Daoy (cell line): ENCODE measurements at places on chromosomes 1 and 21.

DNA sequence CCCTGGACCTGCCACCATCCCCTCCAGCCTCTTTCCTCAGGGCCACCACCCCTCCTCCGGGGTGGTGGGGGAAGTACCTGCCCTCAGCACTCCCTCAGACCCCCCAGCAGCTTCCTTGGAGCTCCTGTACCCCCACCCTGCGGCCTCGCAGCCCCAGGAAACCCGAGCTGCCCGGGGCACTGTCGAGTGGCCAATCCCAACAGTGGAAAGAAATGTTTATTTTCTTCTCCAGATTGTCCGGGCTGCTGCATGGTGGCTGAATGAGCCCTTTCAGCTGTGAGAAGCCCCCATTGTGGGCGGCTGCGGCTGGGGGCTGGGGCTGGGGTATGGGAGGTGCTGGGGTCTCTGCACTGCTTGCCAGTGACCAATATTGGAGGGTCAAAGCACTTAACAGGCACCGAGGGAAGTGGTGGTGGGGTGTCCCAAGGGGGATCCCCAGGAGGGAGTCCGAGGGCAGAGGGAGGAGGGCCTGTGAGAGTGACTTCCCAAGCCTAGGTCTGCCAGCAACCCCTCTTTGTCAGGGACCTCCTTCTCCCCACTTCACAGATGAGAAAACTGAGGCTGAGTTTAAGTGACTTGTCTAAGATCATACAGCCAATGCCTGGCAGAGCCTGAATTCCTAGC, 25.2 kb downstream of the RUNX3 start:
- DNase-seq: no peak

DNA sequence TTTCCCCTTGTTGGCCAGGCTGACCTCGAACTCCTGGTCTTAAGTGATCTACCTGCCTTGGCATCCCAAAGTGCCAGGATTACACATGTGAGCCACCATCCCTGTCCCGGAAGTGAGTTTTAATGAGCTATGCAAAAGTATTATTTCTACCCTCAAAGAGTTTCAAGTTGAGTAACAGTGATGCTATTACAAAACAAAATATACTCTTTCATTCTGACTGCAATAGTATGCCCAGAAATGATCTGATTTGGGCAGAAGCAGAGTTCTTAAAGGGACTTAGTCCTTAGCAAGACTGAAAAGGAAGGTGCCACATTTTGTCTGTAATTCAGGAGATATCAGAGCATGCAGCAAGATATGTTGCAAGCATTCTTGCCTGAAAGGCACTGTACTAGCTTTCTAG, 375.4 kb downstream of the NUF2 start:
- DNase-seq: no peak

GRCh38 chr1:207901041-207901653, 9.8 kb downstream of the CD34 start:
- DNase-seq: no peak

DNA sequence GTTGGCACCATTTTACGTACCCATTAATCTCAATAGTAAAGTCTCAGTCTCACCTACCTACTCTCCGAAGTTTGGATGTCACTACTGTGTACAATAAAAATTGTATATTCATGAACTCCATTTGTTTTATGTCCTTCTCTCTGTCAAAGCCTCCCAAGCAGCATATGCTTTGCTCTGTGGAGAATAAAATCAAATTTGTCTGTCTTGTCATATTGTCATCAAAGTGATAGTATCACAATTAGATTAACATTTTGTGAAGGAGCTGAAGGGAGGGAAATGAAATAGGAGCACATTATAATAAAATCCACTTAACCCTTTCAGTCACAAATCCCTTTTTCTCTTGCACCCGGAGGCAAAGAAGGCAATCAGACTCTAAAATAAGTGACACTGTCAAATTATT, 177.1 kb upstream of the RRP15 start:
- no peak for DNase-seq

GRCh38 chr21:34827445-34828235, 158.8 kb downstream of the CLIC6 start:
- DNase-seq: no peak

DNA sequence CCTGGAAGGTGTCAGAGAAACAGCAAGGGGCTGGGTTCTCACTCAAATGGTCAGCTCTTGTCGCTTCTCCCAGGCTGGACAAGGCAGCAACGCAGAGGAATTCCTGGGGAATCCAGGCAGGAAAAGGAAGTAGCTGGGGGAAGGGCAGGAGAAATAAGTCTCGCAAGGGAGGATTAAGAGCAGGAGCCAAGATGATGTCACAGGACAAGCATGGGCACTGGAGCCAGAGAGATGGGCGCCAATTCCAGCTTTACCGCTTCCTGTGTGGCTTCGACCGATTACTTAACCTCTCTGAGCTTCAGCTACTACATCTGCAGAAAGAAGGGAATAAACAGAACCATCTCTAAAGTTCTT, 70.5 kb downstream of the SSBP3 start:
- peak; percentile 95 for DNase-seq

- peak; percentile 62 for DNase-seq
These were observed 9.7 kb downstream of the ATP2B4 start for GRCh38 chr1:203636291-203636690.

- DNase-seq: no peak
These were observed 198.2 kb downstream of the GREM2 start for GRCh38 chr1:240413732-240414131.

DNA sequence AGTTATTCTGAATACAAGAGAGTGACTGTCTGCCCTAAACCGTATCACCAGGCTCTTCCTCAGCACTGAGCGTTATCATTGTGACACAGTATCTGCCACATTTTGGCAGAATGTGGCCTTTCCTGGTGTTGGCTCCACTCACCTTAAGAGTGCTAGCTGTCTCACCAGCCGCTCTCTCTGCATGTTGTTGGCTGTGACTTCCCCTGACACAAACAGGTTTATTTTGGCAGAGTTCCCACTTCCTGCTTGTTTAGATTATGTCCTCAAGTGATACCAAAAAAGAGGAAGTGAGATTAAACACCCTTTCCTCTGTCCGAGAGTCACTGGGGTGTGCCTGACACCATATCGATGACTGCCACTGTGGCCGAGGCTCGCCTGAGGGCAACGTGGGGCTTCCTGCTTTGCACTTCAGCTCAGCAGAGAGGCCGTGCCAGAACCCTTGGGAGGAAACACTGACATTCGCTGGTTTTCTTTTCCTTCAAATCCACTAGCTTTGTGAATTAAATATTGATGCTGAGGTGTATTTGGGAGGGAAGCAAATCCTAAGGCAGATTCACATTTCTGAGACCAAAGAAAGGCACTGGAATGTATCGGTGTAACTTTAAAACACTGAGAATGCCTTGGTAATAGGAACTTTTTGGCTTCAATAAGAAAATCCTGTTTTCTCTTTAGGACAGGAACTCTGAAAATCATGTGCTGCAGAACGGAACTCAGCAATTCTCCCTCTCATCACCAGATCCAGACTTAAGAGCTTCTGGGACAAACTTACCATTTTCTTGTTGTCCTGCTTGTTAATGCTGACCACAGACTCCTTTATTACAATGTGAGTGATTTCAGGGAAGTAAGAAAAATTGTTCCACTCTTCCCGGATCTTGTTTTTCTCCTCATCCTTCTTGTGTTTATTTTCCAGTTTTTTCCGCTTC, 102.1 kb downstream of the JAK1 start:
- DNase-seq: no peak

GRCh38 chr1:30742963-30743559, 14.5 kb downstream of the LAPTM5 start:
- DNase-seq: no peak

DNA sequence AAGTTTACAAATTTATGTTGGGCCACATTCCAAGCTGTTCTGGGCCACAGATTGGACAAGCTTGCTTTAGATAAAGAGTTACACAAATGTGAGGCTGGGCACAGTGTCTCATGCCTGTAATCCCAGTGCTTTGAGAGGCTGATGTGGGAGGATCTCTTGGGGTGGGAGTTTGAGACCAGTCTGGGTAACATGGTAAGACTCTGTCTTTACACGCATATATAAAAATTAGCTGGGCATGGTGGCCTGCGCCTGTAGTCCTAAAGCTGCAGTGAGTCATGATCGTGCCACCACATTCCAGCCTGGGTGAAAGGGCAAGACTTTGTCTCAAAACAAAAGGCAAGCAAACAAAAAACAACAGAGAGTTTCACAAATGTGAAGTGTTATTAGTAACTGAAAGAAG, 5.9 kb upstream of the VCAM1 start:
- DNase-seq: peak; percentile 62

DNA sequence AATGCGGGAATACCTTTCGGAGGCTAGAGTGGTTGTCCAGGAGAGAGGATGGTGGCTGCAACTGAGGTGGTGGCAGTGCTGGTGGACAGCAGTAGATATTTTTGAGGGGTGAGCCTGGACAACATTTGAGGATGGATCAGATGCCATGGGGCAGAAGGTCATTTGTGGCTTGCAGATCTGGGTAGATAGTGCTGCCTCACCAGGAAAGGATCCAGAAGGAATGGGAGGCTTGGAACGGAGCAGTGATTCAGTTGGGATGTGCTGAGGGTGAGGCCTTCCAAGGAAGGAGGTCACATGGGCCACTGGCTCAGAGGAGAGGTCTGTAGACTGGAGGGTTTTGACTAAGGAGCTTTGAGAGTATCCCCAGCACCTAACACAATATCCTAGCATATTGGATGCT, 110.8 kb upstream of the KAZN start:
- peak; percentile 34 for DNase-seq

DNA sequence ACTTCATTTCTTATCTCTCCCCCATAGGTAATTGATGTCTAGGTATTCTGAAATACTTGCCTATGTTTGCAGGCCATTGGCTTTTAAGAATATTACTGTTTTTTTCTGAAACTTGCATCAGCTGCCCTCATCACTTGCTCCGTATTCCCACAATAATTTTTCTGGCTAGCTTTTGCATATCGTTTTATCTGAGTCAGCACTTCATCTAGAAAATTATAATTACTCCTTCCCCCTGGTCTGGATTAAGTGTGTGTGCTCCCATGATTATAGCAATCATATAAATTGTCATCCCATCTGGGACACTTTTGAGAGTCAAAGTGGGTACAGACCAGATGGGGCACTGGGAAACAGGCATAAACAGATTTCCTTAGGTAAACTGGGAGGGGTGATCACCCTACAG, 583.2 kb upstream of the B3GALT2 start:
- no peak for DNase-seq

- no peak for DNase-seq
These were observed 1132.4 kb upstream of the ADGRL2 start for GRCh38 chr1:80668372-80668771.

DNA sequence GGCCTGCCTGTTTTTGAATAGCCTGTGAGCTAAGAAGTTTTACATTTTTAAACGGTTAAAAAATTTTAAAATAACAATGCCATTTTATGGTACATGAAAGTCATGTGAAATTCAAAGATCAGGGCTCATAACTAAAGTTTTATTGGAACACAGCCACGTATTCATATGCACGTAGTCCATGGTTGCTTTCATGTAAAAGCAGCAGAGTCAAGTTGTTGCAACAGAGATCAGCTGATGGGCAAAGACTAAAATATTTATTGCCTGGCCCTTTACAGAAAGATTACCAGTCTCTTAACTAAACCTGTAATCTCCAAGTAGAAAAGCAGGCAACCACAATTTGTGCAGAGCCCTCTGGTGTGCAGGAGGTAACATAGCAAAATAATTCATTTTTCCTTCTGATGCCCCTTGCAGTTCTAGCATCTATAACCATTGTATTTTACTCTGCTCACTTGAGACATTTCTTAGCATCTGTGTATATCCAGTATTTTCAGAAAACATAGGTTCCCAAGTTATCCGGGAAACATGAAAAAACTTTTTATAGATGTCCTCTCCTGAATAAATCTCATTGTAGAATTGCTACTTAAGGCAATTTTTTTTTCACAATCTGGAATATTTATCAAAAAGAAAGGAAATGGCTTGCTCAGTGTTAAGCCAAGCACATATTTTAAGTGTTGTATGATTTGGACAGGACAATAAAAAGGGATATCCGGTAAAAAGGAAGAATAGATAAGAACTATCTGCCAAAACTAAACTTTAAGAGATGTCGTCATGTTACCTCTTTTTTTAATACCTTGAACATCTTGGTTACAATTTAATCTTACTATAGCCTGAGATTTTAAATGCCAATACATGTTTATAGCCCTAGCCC, 430.8 kb downstream of the PLPP3 start:
- DNase-seq: no peak

DNA sequence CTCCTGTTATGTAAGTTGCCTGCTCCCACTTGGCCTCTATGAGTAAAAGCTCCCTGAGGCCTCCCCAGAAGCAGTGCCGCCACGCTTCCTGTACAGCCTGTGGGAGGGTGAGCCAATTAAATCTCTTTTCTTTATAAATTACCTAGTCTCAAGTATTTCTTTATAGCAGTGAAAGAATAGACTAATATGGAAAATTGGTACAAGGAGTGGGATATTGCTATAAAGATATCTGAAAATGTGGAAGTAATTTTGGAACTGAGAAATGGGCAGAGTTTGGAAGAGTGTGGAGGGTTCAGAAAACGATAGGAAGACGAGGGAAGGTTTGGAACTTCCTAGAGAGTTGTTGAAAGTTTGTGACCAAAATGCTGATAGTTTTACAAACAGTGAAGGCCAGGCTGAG, 572.3 kb downstream of the MATN1 start:
- no peak for DNase-seq

GRCh38 chr1:67860776-67861175, 27.5 kb upstream of the GNG12 start:
- no peak for DNase-seq

DNA sequence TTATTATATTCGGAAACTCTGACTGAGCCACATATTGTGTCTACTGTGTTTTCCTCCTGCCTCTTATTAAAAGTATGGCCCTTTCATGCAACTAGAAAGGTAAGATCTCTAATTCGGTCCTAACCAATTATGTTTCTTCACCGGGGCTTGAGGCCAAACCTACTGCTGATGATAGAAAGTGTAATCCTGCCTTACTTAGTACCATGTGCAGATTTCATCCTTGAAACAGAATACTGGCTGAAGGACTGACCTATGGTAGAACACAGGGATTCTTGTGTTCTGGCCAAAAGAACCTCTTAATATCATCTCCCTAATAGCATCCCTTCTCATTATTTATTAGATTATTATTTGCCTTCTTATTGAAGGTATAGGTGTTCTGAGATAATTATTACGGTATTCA, 72.6 kb downstream of the TOR3A start:
- no peak for DNase-seq

GRCh38 chr1:237932816-237933215, 42.1 kb upstream of the ZP4 start:
- DNase-seq: peak; percentile 70

- DNase-seq: no peak
These were observed 22.9 kb downstream of the LRIG2 start for GRCh38 chr1:113095790-113096455.

DNA sequence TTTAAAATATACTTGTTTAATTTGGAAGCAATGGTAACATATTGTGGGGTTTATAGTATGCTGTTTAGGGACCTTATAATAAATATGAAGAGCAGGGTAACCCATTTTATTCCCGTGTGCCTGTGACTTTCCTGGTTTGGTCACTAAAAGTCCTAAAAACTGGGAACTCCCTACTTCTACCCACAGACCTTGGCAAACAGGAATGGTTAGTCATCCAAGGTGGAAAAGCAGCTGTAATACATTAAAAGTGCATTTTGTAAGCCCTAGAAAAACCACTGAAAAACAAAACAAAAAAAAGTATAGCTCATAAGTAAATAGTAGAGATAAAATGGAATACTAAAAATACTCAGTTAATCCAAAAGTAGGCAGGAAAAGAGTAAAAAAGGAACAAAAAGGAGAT, 538.9 kb downstream of the LMO4 start:
- peak; percentile 42 for DNase-seq

- DNase-seq: peak; percentile 27
These were observed 31.0 kb downstream of the IL12RB2 start for GRCh38 chr1:67338642-67339041.
